ENCODE measurements at places on chromosomes 5 and 9.

DNA sequence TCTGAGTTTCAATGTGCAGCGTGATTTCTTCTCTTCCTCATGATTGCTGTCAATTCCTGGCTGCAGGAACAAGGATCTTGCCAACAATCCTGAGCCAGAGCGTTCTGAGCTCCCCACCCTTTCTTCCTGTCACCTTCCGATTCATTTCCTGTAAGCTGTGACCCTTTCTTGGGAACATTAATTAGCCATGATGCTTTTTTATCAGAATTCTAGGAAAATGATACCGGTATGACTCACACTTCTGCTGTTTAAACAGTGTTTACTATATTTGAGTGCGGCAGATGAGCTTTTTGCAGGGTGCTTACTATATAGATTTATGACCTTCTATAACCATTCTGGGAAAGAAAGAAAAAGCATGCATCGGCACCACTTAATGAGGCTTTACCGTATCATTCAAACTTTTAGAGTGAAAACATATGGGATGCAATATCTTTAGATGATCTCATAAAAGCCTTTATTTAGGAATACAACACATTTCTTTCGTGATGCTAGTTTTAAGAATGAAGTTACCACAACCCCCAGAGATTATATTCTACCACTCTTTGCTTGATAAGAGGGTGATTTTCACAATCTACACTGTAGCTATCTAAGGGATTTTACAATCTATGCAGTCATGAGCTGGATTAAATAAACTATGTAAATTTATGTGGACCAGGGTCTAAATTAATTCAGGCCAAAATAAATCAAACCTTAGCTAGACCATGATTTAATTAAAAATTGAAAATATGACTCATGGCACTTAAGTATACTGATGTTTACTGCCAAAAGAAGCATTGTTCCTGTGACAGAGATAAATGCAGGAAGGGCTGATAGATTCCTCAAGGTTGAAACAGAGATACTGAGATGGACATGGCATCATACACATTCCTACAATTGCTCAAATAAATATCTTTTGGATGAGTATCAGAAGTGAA is 38.0 kb upstream of the OSMR start:
- DNase-seq: no peak

DNA sequence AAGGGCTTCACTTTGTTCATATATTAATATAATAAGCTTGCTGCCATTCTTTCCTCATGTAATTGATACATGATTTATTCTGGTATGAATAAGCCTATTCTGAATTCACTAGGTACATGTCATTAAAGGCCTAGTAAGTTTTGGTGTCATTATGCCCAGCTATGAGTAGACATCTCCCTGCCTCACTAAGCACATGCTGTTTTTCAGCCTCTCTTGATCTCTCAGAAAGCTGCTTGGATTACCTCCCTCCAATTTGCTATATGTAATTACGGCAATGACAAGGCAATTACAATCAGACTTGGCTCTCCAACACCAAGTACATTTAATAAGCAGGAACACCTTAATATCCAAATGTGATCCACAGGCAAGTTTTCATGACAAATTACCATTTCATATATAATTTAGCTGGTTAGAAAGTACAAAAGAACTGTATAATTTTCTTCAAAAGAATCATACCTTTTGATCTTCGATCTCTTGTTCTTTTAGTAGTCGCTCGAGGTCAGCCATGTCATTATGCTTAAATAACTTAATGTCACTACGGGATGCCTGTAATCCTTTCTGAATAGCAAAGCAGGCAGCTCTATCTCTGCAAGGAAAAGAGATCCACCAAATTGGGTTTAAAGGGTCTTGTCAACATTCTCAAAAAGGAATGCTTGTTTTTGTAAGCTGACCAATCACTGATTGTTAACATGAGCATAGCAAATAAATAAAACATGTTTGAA is 56.3 kb downstream of the SPTLC1 start:
- DNase-seq: no peak

DNA sequence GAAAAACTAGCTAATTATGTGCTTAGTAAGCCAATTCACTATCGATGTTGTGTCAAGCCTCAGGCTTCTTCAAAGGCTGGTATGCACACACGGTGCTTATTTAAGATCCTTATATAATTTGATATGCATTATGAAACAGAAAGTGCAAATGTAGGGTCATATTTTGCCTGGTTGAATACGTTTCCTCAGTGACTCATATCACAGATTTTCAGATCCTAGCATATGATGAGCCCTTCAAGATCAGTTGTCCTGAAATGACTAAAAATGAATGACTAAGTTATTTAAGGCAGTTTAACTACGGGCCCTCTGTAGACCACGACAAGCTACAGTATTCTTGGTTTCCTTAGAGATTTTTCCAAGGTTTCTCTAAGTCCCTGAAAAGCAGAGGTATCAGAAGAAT is 778.3 kb downstream of the PRELID2 start:
- no peak for DNase-seq

DNA sequence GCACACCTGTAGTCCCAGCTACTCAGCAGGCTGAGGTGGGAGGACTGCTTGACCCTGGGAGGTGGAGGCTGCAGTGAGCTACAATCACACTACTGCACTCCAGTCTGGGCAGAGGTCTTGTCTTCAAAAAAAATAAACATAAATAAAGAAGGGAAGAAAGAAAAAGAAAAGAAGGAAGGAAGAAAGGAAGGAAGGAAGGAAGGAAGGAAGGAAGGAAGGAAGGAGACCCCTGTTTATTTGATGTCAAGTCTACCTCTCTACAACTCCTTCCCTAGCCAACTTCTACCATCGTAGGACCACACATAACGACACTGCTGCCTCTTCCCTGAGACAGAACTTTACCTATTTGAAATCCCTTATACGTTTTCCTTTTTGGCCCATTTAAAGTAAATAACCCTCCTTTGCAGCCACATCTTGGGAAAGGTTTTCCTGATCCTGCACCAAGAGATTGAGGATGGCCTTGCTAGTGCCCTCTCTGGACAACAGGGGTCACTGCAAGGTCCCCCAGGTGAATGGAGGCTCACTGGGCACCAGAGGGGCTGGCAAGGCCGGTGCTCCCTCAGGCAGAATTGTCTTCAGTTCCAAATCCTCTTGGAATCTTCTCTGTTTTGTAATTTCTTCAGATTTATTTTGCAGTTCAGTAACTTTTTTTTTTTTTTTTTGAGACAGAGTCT is 10.5 kb downstream of the RPS14 start:
- no peak for DNase-seq

DNA sequence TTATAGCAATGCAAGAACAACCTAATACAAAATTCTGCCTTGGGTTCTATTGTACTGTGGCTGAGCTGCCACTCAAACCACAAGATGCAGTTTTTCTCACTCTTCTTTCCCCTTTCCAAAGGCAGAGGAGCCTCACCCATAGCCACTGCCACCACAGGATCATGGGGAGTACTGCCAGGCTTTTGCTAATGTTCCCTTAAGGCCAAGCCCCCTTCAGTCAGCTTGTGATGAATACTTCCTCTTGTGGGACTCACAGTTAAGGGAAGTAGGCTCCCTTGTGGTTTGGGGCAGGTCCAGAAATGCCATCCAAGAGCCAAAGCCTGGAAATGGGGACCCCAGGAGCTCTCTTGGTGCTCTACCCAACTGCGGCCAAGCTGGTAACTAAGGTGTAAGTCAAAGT is 258.7 kb downstream of the SPATA31D1 start:
- no peak for DNase-seq
